Cardiac fibroblast (primary cell): ENCODE measurements at places on chromosomes 2 and 18.
A peak's percentile ranks its signal among the peaks of the same experiment; 100 is the strongest.

DNA sequence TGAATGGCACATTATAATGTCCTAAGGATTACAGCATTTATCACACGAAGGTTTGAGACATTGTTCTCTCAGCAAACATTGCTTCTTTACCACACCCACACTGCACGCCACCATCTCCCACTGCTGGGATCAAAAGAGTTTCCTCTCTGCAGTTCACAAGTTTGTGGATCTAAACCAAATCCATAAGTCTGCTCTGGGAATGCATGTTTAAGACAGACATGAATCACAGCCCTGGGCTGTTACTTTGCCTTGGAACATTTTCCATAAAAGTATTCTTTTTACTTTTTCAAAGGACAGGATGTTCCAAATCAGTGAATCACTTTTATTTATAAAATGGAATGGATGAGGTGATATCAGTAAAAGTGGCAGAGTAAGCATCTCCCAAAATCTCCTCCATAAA, 36.1 kb downstream of the STPG4 start:
- DNase-seq, result peak; percentile 70

- DNase-seq, result no peak
These were observed 51.0 kb upstream of the GLS start for GRCh38 chr2:190829642-190830041.

GRCh38 chr2:136284226-136285119, 166.5 kb upstream of the CXCR4 start:
- DNase-seq, result no peak

GRCh38 chr2:27222407-27222806, 5.2 kb downstream of the CAD start:
- DNase-seq, result no peak

DNA sequence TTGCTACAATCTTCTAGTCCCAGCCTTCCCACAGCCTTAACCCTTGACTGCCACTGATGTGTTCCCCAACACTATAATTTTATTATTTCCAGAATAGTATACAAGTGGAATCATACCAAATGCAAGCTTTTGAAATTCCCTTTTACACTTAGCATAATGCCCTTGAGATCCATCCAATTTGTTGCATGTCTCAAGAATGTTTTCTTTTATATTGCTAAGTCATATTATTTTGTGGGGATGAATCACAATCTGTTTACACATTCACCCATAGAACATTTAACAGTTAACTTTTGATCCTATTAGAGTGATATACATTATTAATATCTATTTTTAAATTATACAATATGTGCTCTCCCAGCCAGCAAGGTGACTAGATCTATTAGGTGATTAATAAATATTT, 74.3 kb upstream of the KYNU start:
- no peak for DNase-seq

DNA sequence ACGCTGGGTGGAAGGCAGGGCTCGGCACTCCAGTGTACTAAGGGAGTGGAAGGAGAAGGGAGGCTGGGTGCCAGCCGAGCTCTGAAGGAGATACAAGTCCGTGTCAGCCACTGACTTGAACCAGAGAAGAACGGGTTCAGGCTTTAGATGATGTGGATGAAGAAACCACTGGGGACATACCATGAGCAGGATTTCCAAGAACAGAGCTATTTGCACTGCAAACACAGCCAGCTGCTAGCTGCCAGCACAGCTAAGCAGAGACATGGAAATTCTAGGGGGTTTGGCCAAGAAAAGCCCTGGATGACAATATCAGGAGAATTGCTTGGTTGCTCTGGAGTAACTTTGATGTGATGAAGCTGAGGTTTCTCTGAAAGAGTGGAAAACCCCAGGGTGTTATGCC, 5.2 kb downstream of the CD207 start:
- DNase-seq, result peak; percentile 2
